ENCODE measurements at places on chromosomes 7 and 10.

GRCh38 chr10:110304394-110304779 is 333 bp downstream of the SMNDC1 start:
- DNase-seq = no peak

DNA sequence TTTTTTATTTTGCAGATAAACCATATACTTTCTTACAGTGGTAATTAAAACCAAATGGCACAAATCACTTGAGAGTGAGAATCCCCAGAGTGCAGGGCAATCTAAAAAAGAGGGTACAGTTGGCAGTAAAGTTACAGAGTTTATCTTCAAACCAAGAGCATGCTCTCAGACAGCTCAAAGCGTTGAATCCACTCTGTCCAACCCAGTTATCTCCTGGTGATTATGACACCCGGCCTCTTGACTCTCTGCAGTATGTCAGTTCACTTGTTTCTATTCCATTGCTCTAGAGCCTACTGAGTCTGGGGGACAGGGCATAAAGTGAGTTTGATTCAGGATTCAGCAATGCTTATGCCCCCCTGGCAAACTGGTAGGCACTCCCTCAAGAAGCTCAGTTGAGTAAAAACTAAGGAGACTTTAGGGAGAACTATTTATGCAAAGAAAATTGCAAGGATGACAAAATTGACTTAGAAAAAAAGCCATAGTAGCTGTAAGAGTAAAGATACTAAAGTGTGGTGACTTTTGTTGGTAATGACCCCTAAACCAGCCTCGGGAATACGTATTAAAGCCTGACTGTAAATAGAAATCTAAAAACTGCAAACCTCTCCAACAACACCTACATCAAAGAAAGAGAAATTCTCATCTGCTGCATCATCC is 55.5 kb downstream of the COL1A2 start:
- DNase-seq = no peak

GRCh38 chr7:47379629-47380324 is 202.1 kb downstream of the TNS3 start:
- DNase-seq = no peak

- DNase-seq = no peak
Measured at GRCh38 chr7:40909346-40909980, 774.7 kb downstream of the SUGCT start.

DNA sequence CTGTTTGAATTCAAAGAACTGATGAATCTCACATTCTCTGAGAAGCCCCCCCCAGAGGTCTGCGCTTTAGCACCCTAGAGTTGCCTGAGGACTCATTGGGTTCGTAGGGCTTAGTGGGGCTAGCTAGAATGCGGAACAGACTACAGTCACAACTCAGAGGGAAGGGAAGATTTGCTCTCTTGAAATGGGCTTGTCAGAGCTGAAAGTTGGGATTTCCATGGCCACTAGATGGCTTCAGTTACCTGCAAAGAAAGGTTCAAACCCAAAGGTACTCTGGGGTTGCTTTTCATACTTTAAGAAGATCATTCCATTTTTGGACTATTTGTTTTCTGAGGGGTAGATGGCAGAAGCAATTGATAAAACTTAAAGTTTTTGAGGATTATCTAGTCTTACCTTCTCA is 205.0 kb downstream of the BBS9 start:
- DNase-seq = peak; percentile 14

- no peak for DNase-seq
Measured at GRCh38 chr10:32950591-32951108, 7.4 kb downstream of the ITGB1 start.

- DNase-seq = no peak
Measured at GRCh38 chr7:107768263-107768662, 24.3 kb downstream of the CBLL1 start.

DNA sequence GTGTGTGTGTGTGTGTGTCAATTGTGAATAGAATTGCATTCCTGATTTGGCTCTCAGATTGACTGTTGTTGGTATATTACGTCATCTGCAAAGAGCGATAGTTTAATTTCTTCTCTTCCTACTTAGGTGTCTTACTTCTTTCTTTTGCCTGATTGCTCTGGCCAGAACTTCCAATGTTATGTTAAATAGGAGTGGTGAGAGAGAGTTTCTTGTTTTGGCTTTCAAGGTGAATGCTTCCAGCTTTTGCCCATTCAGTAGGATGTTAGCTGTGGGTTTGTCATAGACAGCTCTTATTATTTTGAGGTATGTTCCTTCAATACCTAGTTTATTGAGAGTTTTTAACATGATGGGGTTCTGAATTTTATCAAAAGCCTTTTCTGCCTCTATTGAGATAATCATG is 34.2 kb upstream of the PRSS37 start:
- no peak for DNase-seq

- DNase-seq = no peak
Measured at GRCh38 chr10:17134282-17134681, 4.7 kb upstream of the CUBN start.

DNA sequence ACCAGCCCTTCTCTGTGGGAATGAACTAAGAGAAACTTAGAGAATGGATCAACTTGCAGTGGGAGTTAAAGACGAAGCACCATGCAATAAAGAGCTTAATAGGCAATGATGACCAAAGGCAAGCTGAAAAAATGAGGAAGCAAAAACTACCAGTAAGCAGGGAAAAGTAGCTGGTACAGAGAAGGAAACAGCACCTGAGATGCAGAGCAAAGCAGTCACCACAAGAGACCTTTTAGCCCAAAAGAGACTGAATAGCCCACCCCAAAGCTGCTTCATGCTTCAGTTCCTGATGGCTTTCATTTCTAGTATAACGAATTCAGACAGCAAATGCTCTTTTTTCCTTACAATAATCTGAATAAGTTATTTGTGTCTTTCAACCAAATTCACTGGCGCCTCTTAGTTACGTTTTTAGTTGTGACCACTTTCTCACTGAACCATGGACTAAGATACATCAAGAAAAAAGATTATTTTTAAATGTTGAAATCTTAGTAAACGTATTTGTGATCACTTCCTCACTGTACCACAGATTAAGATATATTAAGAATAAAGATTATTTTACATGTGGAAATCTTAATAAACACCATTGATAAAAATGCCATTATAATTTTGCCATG is 76.0 kb downstream of the USP6NL start:
- DNase-seq = no peak

- DNase-seq = no peak
Measured at GRCh38 chr10:112202561-112203241, 19.1 kb upstream of the GPAM start.

GRCh38 chr7:22563621-22564241 is 63.7 kb upstream of the STEAP1B start:
- DNase-seq = no peak

GRCh38 chr7:28224172-28224571 is 43.6 kb upstream of the JAZF1 start:
- DNase-seq = no peak

DNA sequence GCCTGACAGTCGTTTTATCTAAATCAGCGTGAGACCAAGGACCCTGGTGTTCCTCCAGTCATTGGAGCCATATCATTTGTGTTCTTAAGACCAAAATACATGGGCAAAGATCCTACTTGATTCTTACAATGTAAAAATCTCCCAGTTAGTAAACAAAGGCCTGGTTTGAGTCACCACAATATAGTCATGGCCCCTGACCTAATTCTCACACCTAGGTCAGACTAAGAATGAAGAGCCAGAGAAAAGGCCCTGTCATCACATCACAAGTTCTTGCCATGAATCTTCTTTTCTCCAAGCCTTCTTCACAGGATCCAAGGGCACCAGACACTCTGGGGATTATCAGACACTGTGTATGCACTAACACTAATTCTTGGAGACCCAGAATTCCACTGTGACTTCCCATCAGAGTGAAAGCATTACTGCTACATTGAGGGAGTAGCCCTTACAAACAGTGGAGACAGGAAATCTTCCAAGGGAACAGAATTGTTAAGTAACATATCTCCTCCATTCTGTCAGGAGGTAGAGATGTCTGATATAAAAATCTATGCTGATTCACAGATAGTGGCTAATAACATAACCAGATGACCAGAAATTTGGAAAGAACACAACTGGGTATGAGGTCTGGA is 7.6 kb upstream of the ERVW-1 start:
- DNase-seq = no peak

- DNase-seq = no peak
Measured at GRCh38 chr7:134645935-134646334, 718 bp upstream of the BPGM start.

GRCh38 chr10:3067118-3067858 is at the start of gene PFKP:
Gene PFKP (plus strand): TSS chr10:3067548. CDS start chr10:3067596, 48 bp downstream.
- DNase-seq = no peak

- DNase-seq = no peak
Measured at GRCh38 chr7:143493751-143494150, 16.1 kb downstream of the TAS2R41 start.

DNA sequence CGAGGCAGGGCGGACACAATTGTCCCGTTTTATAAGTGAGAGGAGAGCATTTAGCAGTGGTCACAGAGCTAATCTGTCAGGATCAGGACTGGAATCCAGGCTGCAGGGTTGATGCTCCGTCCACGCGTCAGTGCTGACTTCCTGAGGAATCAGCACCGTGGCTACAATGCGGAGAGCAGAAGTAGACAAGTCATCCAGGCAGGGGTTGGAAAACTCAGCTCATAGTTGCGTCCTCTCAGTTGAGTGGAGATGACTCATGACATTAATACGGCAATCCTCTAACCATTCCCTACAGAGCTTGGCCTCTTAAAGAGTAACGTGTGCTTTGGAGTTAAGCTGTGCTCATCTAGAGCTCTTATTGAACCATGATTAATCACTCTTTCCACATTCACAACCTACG is 17.1 kb upstream of the HTR5A start:
- no peak for DNase-seq

DNA sequence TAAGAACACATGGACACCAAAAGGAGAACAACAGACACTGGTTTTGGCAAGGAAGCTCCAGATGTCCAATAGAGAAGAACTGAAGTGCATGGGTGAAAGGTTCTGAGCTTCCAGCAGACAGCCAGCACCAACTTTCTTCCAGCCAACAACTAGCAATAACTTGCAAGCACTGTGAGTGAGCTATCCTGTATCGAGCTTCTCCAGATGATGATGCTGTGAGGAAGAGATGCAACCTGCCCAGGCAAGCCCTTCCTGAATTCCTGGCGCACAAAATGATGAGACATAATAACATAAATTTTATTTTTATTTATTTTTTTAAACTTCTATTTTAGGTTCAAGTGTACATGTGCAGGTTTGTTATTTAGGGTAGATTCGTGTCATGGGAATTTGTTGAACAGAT is 692.1 kb downstream of the DNAJB9 start:
- DNase-seq = no peak

GRCh38 chr10:62627983-62628382 is 176.5 kb upstream of the ADO start:
- no peak for DNase-seq

DNA sequence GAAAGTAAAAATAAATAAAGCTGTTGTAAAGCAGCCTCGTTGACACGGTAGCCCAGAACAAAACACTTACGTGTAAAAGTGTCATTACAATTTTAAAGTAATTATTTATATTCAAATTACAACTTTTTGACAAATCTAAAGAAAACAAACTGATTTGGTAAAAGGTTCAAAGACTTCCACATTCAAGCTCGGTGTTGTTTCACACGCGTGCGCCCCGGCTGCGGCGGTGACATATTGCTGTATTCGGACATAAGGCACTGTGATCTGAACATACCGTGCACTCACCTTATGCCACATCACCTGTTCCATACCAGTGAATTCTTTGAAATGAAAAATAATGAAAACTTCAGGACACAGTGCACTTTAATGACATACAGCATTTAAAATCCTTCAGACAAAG is 36.9 kb upstream of the RHEB start:
- DNase-seq = no peak

GRCh38 chr7:157508477-157508881 is 171.7 kb downstream of the DNAJB6 start:
- no peak for DNase-seq

GRCh38 chr7:47953822-47954221 is 5.6 kb upstream of the PKD1L1 start:
- DNase-seq = no peak

GRCh38 chr7:142112086-142112485 is 568 bp downstream of the MGAM2 start:
- no peak for DNase-seq

DNA sequence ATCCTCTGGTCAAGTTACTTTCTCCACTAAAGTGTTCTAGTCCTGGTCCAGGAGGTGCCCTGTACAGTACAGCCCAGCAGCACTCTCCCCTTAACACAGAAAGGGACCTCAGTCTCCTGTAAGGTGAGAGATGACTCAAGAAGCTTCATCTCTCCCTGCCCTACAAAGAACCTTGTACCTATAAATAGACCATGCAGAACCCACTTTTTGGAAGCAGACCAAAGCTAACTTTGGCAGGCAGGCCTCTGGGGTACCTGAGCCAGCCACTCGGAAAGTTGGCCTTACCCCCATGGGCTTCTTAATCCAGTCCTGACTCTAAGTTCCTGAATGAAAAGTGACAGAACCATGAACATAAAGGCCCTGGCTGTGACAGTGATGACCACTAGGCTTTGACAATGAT is 454.8 kb downstream of the KCNMA1 start:
- DNase-seq = no peak

DNA sequence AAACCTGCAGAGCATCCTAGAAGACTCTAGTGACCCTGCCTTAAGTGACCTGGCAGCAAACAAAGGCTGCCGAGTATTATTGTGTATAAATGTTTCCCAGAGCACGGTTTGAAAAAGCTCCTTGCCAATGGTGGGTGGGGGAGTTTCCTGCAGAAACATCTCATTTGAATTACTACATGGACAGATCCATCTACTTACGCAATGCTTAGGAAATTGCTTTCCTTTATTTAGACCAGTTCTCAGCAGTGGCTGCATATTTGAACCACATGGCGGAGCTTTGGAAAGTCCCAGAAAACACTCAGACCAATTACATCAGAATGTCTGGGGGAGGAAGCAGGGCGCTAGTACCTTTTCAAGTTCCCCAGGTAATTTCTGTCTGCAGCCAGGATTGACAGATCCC is 560.9 kb downstream of the SDK1 start:
- no peak for DNase-seq

DNA sequence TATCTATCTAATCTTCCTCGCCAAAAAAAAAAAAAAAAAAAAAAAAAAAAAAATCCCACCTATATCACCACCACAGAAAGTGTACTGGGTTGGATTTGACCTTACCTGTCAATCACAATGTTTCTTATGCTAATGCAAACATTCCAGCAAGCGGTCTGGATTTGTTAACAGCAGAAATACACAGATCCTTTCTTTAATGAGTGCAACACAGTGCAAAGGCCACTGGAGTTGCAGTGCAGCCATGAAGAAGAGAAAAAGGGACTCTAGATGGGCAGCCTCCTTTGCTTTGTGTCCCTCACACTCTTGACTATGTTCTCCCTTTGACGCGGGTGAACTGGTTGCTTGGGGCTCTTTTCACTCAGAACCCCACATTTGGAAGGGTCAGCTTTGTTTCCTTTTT is 127.3 kb upstream of the PRKCQ start:
- DNase-seq = no peak

Measured in NCI-H1694 (cell line).